ENCODE measurements at places on chromosomes 6 and 20.

DNA sequence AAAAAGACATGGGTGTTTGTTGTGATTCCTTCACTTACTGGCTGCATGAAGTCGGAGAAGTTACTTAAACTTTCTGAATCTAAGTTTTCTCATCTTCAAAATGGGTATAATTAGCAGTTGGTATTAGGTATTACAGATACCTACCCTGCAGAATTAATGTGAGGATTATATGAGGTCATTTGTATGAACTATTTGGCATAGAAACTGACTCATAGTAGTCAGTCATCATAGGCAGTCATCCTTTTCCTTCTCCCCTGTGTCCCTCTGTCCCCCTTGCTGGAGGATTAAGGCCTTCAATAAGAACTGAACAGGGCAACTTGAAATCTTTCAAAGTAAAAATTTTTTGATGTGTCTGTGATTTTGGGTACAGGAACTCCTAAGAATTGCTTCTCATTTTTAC lies 26.3 kb downstream of the RALGAPB start:
- DNase-seq: peak; percentile 25

DNA sequence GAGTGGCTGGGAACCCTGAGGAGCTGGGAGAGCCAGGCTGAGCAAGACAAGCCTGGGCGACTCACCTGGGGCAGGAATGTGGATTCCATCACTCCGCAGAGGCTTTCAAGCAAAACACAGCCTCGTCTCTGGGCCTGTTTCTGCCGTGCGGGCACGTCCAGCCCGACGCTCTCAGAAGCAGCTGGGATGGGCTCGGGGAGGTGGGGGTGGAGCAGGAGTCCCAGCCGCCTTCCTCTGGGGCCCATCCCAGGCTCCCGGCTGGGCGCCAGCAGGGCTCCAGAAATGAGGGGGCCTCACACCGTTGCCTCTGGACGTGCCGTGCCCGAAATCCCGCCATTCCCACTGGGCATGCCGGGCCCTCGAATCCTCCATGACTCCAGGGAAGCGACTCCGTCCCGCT lies 8.7 kb upstream of the RPS21 start:
- no peak for DNase-seq

GRCh38 chr6:7138921-7139358 lies 31.2 kb downstream of the RREB1 start:
- DNase-seq: no peak

DNA sequence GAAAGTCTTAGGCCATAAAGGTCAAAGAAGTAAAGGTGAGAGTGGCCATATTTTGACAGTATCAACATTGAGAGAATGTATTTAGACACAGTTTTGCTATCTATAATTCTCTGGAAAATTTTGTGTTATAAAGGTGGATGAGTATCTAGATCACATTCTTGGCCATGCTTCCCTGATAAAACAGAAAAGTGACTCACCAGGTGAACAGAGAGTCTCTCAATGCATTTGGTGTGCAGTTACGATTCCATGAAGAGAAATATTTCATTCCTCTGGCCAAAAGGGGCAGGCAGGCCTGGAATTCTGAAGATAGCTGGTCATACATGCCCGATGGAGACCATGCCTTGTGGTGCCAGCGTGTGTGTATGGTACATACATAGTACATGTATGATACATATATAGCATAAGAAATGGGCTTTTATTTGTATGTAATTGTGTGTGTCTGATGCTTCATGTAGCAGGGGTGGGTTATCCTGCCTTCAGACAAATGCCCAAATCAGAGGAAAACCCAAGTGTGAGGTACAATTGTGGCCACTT lies 164.0 kb downstream of the SOBP start:
- no peak for DNase-seq

DNA sequence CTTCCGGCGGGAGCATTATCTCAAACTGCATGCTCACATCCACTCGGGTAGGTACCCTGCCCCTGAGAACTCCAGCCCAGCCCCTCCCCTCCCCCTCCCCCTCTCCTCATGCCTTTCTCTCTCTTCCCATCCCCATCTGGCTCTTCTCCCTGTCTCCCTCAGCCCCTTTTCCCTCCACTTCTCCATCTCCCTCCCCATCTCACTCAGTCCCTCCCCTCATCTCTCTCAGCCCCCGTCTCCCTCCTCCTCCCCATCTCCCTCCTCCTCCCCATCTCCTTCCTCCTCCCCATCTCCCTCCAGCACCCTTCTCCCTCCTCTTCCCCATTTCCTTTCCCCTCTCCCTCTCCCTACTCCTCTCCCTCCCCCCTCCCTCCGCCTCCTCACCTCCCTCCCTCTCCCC lies 27.3 kb upstream of the CHMP4B start:
- DNase-seq: no peak

DNA sequence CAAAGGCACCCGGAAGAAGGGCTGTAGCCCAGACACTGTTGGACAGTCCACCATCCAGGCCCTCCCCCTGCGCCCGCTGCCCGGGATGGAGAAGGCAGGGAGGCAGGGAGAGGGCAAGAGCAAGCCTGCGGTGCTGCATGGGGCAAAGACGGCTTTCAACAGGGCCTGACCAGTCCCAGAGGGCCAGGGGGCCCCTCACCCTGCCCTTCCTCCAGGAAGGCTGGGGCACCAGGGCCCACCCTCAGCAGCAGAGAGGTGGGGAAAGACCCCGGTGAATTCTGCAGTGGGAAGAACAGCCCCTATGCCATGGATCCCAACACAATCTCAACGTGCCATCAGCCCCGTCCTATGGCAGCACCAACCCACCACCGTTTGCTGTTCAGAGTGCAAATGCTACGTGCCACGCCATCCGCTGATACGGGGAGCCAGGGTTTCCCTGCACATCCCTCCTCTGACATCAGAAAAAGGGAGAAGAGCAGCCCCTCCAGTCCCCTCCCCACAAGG lies 41.1 kb downstream of the RRBP1 start:
- no peak for DNase-seq

- peak; percentile 99 for DNase-seq
Observed at GRCh38 chr6:166999145-166999883, at the start of gene CEP43. CEP43 (plus strand) TSS chr6:166999397; CDS start chr6:166999413, 16 bp downstream.

DNA sequence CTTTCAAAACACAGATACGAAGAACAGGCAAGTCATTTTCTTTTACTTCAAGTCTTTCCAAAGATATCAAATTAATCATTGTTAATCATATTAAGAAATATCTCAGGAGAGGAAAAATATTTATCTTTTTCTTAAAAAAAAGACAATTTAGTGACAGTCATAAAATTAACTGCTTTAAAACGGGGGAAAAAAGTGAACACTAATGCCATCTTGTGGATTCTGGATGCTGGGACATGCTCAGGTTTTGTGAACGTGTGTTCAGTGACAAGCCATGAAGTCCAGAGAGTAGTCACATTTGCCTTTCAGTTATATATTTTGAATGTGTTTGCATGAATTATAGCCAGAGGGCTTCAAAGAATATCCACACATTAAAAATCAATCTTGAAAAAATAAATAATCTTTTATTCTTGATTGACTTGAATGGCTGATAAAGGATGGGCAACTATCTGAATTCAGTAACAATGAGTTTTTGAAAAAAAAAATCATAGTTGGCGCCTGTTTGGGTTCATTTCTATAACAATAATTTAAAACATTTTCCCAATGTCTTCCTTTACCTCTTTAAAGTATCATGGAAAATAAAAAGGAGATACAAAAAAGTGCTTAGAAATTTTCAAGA lies 74.7 kb upstream of the NOX3 start:
- DNase-seq: peak; percentile 70

- peak; percentile 32 for DNase-seq
Observed at GRCh38 chr20:57879779-57880570, 170.2 kb upstream of the PMEPA1 start.

DNA sequence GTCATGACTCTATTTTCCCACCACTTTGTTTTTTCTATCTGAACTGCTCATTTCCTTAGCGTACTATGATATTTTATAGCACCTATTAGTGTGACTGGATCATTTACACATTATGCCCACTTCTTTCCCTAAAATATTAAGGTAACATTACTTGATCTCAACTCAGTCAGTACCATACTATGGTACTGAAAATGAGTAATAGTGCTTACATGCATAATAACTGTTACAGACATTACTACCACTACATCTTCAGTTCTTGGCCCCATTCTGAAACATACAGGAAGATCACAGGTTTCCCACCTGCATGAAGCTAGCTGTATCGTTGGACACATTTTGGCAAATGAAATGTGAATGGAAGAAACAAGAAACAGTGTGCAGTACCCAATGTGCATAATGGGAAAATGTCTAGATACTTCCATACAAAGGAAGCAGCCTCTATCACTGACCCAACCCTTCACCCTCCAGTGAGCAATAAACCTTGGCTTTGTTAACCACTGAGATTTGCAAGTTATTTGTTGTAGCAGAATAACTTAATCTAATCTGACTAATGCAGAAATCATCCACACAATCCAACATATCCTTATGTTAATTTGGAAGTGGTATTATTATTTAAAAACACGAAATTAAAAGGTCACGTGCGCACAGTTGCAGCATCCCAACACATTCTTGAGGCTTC lies 108.6 kb upstream of the DOK5 start:
- no peak for DNase-seq

DNA sequence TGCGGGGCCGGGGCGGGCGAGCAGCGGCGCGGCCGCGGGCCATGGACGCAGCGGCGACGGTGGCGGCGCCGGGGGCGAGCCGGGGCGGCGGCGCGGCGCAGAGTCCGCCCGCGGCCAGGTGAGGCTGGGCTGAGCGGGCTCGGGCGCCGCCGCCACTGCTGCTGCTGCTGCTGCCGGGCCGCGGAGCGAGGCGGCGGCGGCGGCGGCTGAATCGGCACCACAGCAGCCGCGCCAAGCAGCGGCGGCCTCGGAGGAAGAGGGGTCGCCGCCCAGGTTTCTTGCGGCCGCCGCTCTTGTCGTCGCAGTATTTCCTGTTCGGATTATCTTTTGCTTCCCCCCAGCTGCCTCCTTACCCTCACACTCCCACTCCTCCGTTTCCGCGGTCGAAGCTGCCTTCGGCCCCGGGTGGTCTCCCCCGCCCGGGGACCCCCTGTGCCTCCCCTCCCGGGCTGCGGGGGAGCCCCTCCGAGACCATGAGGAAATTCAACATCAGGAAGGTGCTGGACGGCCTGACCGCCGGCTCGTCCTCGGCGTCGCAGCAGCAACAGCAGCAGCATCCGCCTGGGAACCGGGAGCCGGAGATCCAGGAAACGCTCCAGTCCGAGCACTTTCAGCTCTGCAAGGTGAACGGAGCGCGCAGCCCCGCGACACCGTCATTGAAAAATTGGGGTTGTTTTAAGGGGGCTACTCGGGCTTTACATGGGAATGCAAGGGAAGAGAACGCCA lies at the start of gene STXBP5:
STXBP5 (plus strand) TSS at position 358 of the 726 bp plus-strand sequence; CDS start at position 474, 116 bp downstream.
- DNase-seq: peak; percentile 77

DNA sequence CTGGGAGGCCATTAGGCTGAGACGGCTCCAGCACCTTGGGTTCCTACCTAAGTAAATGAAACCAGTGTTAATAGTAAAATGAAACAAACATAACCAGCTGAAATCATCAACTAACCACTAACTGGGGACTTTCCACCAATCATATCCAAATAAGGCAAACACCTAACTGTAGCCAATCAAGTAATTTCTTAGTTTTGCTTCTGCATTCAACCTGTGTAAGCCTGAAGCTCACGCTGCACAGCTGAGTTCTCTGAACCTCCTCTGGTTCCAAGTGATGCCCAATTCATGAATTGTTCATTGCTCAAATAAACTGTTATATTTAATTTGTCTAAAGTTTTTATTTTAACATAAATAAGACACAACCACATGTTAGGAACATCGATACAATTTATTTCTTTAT lies 22.5 kb downstream of the KLHL32 start:
- no peak for DNase-seq

GRCh38 chr6:73129653-73130443 lies 95.4 kb downstream of the KHDC1L start:
- DNase-seq: peak; percentile 89

GRCh38 chr6:19268117-19268516 lies 569.1 kb upstream of the ID4 start:
- no peak for DNase-seq

DNA sequence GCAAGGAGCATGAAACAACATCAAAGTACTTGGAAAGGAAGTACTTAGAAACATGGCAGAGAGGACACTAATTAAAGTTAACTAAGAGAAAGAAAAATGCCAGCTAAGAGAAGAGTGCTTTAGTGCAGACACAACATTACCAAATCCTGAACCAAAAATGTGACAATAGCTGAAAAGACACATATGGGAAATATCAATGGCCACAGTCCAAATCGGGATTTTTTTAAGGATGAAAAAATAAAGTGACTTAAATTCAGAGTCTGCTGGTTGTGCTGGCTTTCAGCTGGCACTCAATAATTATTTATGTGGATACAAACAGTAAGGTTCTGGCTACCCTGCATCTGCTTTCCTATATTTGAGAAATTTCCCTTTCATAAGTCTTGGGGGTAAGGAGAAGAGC lies 12.6 kb upstream of the DST start:
- no peak for DNase-seq

GRCh38 chr6:53180678-53181077 lies 32.0 kb upstream of the GCM1 start:
- no peak for DNase-seq

- peak; percentile 98 for DNase-seq
Observed at GRCh38 chr6:90369024-90369519, 72.4 kb upstream of the BACH2 start.

DNA sequence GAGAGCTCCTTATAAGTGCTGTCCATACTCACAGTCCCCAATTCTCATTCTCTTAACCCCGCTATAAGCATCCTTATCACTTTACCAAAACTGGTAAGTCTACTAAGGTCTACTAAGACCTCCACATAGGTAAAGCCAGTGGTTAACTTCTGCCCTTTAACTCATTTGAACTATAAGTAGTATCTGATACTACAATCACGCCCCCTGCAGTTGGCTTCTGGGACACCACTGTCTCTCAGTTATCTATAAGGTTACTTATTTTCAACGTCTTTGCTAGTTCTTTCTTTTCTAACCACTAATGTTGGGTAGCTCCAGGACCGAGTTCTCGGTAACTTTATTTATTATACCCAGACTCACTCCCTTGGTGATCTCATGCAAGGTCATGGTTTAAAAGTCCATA lies 142.6 kb downstream of the ARHGAP18 start:
- DNase-seq: peak; percentile 28

GRCh38 chr6:107554918-107555317 lies 65.0 kb downstream of the SOBP start:
- no peak for DNase-seq

DNA sequence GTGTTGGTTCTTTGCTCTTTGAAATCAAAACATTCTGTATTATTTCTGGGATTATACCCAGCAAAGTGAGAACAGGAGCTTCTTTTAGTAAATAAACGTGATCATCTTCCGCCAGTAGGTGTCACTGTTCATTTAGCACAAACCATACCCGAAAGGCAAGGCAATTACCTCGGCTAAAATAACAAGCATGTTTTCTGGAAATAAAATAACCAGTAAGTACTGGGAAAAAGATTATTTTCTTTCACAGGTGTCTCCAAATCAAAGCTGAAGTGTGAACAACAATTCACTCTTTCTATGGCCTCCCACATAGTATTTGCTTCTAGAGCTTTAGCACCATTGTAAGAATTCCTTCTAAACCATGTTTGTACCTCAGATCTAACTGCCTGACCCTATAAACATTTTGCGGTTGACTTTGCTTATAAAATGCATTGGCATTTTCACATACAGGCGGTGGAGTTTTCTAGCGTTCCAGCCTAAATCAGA lies 144.6 kb upstream of the AGPAT4 start:
- DNase-seq: peak; percentile 83
